NCI-H774 (cell line): ENCODE measurements at places on chromosomes 6 and 20.
A peak's percentile ranks its signal among the peaks of the same experiment; 100 is the strongest.

- DNase-seq, result no peak
Measured at GRCh38 chr6:135411339-135411738, 86.2 kb downstream of the AHI1 start.

- peak; percentile 66 for DNase-seq
Measured at GRCh38 chr20:13119583-13119982, 101.5 kb upstream of the ISM1 start.

DNA sequence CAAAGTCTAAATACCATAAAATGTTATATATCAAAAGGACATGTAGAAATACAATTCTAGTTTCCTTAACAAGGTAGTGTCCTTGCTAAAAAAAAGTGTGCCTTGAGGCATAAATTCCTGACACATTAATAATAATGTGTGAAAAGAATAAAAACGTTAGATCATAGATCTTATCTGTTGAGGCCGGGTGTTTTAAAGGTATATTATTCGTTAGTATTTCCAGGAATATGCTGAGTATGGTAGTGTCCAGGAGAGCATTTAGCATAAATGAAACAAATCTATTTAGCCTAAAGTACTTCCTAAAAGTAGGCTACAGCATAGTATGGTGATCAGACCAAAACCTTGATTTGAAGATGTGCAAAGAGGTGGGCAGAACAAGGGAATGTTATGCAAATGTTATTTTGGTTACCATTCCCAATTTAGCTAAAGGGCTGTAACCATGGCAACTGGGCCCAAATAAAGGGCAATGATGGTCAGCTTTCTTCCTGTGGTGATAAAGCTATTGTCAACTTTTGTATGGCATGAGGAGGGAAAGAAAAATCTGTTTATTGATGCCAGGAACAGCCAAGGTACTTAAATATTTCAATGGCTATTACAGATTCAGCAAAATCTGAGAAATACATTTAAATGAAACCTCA lies 18.9 kb downstream of the MKKS start:
- no peak for DNase-seq

DNA sequence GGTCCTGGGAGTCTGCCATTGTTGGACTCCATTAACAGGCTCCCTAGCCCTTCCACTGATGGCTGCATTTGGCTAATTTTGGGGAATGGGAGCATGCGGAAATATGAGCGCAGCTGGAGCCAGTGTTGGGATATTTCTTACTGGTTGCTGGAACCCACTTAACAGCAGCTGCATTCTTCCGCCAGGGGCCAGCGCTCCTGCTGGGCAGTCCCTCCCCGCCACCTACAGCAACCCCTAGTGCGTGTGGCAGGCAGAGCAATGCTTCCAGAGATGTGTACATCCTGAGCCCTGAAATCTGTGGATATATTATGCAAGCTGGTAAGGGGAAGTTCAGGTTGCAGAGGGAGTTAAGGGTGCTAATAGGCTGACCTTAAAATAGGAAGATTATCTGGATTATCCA lies 16.4 kb downstream of the CST8 start:
- DNase-seq, result no peak

DNA sequence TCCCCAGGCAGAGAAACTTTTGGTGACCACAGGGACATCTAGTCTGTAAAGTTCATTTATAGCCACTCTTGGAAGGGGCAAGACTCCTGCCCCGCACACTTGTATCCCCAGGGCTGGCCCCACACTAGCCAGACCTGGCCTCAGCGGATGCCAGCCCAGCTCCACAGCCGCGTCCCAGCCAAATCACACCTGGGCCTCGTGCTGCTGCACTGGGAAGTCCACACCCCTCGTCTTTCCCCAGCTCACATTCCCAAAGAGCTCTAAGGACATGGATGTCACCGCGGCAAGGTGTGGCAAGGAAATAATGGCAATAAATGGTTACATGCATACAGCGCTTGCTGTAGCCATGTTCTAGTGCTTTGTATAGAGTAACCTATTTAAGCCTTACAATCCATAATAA lies 8.6 kb downstream of the IP6K3 start:
- no peak for DNase-seq

DNA sequence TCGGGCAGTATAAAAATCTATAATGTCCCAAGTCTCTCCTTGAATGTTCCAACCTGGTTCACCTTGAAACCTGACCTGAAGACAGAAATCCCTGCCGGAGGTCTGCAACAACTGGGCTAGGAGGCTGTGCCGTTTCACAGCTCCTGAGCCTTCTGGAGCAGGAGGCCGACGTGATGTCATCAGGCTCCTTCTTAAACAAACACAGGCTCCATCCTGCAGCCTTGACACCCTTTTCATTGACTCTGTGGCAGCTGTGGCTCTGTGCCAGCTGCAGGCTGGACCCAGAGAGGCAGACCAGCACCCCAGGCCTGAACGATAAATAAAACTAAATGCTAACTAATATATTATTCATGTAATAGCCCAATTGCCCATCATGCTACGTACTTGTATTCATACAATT lies 483.9 kb downstream of the CD83 start:
- DNase-seq, result peak; percentile 89
